ENCODE measurements at places on chromosomes 7 and 10.

DNA sequence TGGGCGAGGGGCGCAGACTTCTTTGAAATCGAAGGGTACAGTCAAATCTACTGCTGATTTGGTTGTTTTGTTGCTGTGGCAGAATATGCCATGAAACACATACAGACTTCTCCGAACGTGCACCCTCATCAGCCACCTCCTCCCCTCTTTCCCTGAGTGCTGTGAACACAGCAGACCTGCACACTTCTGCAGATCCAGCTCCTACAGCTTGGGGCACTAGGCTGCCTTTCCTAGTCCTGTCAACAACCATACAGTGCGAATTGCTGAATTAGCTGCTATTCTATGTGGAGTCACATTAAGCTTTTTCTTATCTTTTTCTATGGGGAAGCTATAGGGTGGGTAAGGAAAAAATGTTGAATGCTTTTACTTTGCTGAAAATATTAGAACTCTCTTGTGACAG, 57.5 kb downstream of the COL17A1 start:
- no peak for DNase-seq

DNA sequence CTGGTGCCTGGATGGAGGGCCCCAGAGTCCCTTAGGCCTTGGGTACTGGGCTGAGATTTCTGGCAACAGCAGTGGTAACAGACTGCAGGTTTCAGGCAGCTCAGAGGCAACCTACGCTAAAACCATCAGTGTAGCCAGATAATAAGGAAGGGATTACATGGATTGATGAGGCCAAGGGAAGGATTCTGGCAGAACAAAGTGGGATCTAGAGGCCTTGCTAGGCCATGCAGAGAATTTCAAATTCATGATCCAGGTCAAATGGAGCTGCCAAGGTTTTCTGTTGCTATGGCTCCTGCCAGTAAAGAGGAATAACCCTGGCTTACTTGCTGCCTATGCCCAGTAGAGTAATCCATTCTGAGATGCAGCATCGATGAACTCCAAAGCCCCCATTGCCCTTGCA, 445.7 kb downstream of the ADRA2A start:
- DNase-seq, result no peak

- no peak for DNase-seq
Measured at GRCh38 chr10:118237930-118238329, 104.2 kb downstream of the FAM204A start.

DNA sequence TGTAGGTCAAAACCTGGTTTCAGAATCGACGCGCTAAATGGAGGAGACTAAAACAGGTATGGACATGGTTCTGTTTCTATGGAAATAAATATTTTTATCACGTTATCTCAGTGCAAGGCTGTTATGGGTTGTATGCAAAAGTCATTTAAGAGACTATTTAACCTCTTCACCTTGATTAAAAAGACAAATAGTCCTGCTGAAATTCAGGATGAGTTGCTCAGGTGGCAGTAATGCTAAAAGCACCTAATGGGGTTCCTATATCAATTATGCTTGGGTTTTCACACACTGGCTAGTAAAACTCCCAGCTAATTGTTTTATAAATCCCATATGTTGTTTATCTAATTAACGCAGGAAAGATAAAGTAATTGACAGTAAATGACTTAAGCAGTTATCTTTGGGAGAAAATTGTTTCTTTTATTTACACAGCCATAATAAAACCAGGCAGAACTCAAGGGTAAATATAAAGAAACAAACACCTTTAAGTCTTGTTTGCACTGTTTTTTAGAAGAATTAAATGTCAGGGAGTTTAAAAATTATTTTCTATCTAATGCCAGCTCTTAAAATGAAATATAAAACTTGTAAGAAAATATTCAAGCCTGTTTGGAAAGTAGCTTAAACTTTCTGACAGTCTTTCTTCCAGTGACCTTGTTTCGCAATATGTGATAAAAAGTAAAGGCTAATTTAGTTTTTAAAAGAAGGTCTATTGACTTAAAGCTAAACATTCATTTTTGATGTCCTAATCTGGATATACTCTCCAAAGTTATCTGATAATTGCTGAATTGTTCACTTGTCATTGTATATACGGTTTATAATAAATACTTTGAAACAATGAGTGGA, 3.2 kb downstream of the HHEX start:
- DNase-seq, result no peak

GRCh38 chr7:91265693-91266066, 1.4 kb downstream of the FZD1 start:
- DNase-seq, result no peak

DNA sequence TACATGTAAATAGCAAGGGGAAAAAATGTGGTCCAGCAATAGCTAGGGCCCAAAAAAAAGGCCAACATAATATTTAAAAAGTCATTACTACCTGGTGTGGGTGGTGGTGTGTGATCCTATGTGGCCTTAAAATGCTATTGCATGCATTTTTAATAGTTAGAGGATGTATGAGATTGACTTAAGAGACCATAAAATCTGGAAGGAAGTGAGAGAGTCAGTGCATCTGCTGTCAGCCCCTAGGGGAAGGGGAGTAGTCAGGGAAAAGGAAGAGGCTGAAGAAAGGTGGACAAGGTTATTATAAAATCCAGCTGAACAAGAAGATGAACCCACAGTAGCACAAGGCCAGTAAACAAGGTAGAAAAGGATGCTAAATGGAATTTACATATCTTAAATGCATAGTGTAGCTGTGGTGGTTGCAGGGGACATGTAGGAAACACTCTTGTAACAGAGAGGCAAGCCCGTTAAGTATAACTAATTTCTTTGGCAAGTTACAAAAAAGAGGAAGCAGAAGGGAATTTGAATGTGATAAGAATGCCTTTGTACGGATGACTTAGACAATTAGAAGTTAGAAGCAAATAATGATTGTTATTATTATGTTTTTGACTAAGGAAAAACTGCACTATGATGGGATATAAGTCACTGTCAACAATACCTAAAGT, 11.9 kb upstream of the NDUFA5 start:
- no peak for DNase-seq

DNA sequence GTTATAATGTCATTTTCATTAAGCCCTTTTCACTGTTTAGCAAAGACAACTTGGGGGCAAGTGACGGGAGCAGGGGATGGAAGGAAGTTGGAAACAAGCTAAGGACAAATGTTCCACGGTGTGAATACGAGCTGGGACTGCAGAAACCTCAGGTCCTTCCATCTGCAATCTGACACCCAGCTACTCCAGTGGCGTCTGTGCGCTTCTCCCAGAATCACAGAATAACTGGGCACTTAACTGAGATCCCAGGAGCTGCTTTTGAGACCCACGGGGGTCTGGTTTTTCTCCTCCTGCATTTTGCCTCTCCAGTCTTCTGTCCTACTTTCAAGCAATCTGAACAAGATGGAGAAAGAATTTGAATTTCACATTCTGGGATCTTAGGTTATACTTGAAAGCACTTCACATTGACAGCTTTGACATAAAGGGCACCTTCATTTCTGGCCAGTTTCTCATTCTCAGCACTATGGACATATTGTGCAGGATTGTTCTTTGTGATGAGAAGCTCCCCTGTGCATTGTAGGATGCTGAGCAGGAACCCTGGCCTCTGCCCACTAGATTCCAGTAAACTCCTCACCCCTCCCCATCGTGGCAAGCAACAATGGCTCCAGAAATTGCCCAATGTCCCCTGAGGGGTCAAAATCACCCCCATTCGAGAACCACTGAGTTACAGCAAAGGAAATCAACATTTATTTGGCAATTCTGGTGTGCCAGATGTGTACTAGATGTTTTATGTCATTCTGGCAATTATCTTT, 194.1 kb downstream of the CACNB2 start:
- no peak for DNase-seq

DNA sequence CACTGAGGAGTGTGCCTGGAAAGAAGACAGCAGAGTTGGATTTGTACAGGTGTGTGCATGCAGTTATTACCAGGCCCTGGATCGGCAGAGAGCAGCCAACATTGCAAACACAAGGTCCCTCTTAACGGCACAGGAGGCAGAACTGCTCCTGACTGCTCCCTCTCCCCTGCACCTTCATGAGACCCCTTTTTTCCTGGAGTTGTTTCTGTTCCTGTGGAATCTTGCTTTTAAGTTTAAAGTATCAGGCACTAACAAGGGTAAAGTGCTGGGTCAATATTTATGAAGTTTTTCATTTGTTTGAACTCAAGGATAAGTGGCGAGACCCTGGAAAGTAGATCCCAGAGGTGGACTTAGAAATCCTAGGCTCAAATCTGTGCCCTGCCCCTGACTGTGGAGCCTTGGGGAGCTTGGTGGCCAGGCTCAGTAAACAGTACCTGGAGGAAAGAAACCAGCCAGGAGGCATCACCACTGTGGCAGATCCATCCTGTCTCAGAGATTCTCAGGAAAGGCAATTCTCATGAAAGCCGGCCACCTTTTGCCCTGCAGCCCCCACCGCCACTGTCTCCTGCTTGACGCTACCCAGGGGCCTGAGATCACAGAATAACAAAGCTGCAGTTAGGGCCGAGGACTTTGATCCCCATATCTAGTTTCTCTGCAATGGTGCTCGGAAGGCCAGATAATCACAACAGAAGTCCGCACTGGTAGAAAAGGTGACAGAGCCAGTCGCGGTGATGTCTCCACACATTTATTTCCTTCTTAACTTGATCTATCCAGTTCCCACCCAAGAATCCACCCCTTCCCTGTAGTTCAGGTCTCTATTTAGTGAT, 36.7 kb downstream of the DDC start:
- DNase-seq, result no peak

DNA sequence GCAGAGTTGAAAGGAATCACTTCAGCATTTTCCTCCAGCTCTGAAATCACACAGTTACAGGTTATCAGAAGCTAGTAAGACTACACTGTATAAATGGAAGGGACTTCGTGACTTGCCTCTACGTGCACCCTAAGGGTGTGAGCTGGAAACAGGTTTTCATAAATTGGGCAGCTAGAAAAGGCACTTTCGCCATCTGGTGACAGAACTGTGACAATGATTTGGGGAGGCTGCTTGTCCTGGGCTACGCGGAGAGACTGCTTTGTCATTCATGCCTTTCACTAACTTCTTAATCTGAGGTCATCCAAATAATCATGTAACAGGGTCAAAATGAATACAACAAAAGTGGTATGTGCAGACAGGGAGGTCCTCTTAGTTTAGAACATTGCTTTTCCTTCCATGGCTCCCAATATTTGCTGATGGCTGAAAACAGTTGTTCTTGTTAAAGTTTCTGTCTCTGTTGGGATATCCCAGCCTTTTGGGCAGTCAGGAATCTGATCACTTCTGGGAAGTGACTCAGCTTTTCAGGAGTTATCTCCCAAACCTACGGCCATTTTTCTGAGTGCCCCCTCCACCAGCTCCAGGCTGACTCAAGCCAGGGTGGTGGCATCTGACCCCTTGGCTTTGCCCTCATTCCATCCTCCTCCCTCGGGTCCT, 17.8 kb downstream of the VWC2 start:
- DNase-seq, result no peak

GRCh38 chr10:90779548-90779947, 78.3 kb downstream of the HTR7 start:
- no peak for DNase-seq

DNA sequence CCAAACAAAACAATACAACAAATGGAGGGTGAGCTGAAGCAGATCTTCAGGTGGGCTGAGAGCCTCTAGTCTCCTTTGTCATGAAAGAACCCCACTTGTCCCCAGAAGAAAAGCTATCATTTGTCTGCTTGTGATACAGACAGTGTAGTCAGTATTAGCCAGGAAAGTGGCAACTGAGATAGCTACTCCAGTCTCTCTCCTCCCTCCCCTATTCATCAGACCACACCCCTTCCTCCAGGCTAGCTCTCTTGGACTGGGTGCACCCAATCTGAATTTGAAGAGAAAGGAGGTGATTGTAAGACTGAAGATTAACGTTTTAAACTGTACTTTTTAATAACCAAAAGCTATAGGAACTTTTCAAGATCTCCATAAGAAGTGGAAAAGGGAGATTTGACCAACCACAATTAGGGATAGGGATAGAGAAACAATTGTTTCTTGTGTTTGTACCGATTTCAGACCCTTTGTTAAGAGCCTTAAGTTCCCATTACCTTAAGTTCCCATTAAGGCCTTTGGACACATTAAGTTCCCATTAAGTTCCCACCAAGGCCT, 14.1 kb downstream of the BMPR1A start:
- DNase-seq, result no peak

DNA sequence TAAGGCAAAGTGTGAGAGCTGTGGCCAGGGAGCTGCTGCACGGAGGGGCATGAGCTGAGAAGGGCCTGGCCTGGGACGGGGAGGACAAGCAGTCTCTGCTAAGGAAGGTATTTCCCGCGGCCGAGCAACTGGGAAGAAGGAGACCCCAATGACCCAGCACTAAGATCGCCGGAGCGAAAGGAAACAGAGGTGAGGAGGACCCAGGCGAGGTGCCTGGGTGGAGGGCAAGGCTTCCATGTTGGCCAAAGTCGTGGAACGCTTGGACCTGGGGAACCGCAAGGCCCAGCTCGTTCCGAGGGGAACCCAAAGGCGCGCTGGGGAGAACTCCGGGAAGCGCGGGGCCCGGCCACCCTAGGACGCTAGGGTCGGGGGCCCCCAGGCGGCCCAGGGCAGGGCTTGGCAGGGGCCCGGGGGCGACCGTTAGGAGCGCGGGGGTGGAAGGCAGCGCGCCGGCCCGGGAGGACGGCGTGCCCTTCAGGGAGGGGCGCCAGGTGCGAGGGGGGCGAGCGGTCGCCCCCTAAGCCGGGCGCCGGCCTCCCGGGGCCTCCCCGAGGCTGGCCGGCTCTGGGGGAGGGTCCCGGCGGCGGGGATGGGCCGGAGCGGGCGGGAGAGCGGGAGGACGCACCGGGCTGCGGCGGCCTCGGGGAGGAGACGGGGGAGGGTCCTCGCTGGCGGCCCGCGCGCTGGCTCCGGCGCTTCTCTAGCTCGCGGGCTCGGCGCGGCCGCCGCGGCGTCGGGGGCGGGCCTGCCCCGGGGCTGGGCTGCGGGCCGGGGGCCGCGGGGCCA, 545 bp downstream of the GIGYF1 start:
- no peak for DNase-seq

- DNase-seq, result no peak
Measured at GRCh38 chr7:14478834-14479510, 423.6 kb downstream of the DGKB start.

DNA sequence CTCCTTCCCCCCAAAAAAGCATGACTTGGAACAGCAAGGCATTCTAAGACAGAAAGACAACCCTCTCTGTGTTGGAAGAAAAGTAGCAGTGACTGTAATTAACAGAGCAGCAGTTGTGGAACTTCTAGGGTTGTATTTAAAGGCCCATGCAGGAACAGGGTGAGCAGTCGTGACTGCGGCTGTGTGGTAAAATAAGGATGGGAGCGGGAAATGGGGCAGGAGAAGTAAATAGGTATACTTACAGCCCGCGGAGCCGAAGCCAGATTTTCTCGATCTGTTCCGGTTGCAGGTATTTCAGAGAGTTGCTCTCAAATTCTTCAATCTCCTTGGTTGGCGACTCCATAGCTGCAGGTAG, 179 bp downstream of the PDE1C start:
- no peak for DNase-seq

DNA sequence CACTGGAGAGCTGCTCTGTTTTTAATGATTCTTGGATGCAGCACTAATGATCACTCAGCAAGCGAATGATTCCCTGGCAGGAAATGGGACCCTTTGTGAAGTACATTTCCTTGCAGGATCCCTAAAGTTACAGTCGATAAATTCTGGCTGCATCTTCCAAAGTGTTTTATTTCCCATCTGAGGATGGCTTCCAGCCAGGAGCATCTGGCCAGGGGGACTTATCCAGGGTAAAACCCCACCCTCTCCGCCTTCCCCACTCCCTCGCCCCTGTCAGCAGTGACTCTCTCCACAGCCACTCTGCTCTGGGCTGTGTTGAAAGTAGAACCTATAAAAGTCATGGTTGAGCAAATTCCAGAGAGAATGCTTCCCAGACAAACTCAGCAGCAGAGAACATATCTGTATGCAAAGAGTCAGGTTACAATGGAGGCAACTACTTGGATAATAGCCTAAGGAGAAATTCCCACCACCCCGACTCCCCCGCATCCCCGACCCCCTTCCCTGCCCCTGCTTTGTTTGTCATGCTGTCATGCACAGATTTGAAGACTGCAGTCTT, 111.0 kb upstream of the ANLN start:
- DNase-seq, result peak; percentile 88
